Activated CD4-positive, alpha-beta T cell treated with anti-CD3 and anti-CD28 coated beads, Interleukin-2, Interleukin-6, amounts not matched to agents 100 ng/mL and 50 ng/mL, durations not matched to agents 16 hours and 8 hours (primary cell): ENCODE measurements at places on chromosomes 11 and 22.

GRCh38 chr22:27975381-27976013, 56.4 kb upstream of the PITPNB start:
- DNase-seq: no peak

DNA sequence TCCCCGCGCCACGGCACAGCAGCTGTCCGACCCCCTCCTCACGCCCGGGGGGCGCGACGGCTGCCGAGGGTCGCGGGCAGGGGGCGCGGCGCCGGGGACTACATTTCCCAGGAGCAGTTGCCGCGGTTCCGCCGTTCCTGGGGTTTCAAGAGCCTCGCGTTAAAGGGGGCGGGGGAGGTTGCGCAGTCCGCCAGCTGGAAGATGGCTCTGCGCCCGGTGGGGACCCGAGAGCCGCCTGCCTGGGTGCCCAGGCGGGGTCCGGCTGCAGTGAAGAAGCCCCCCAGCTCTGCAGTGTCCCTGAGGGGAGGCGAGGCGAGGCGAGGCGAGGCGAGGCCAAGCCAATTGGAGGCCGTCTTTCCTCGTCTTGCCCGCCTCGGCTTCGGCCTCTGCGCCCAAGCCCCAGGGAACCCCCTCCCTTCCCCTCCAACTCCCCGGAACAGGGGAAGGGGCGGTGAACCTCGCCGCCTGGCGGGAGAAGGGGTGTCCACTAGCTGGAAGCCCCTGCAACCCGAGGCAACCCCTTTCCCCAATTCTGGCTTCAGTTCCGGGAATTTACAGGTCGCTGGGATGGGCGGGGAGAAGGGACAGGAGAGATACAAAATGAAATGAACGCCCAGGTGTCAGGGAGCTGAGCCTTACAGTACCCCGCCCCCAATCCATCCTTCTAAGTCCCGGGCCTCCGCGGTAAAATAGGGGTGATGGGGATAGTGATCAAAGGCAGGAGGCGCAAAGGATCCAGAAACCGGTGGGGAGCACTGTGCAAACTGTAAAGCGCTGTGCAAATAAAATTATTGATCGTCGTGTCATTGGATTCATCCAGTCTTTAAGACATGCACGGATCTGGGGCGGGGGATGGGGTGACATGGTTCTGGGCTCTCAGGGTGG, 5.2 kb upstream of the GCAT start:
- DNase-seq: no peak

DNA sequence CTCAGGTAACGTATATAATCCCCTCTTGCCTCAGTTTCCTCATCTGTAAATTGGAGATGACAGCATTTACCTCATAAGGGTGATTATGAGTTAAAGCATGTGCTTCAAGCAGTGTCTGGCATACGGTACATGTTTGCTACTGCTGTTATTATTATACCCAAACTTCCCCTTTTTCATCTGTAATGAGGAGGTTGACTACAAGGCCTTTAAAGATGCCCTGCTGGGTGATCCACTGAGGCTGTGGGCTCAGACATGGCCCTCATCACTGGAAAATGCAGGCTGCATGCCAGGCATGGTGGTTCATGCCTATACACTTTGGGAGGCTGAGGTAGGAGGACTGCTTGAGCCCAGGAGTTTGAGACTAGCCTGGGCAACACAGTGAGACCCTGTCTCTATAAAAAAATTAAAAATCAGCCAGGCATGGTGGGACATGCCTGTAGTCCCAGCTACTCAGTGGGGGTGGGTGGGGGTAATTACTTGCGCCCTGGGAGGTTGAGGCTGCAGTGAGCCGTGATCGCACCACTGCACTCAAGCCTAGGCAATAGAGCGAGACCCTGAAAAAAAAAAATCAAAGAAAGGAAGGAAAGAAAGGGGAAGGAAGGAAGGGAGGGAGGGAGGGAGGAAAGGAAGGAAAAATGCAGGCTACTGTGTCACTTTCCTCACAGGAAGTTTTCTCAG, 4.3 kb downstream of the PIK3IP1 start:
- DNase-seq: no peak

- no peak for DNase-seq
Measured at GRCh38 chr22:26568207-26568706, 21.7 kb downstream of the TPST2 start.

DNA sequence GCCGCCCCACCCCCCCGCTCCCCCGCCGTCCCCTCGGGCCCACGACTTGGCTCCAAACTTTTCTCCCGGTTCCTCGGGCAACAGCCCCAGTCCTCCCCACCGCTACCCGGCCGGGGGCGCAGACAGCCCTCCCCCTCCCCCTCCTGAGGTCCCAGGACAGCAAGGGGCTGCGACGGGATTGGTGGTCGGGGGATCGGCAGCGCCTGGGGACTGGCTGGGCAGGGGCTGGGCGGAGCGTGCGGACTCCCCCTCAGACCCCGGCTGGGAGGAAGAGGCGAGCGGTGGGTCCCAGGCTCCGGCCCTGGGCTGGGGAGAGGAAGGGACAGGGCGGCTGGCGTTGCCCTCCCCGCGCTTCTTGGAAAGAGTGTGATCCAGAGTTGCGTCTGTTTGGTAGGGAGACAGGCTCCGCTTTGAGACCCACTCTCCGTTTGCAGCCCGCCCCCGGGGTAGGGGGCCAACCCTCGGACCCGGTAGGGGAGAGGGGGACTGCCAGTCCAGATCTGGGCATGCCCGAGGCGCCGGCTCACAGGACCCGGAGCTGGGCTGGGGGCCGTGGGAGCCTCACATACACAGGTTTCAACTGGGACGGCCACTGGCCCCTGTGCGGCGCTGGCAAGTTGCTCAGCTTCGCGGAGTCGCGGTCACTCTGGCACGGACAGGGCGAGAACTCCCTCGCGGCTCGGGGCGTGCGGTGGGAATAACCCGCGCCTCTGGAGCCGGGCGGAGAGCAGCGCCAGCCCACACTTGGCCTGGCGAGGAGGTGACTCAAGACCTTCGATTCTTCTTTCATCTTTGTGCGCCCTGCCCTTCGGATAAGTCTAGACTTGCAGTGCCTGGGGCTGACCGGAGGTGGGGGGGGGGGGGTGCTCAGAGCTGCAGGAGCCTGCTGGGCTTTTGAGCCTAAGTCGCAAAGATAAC, 999 bp downstream of the TSKU start:
- DNase-seq: no peak

- no peak for DNase-seq
Measured at GRCh38 chr11:110141812-110142211, 48.6 kb downstream of the ZC3H12C start.

GRCh38 chr11:102307727-102308038, 9.6 kb upstream of the BIRC3 start:
- DNase-seq: no peak

GRCh38 chr11:115939731-115940421, 435.7 kb upstream of the CADM1 start:
- no peak for DNase-seq

DNA sequence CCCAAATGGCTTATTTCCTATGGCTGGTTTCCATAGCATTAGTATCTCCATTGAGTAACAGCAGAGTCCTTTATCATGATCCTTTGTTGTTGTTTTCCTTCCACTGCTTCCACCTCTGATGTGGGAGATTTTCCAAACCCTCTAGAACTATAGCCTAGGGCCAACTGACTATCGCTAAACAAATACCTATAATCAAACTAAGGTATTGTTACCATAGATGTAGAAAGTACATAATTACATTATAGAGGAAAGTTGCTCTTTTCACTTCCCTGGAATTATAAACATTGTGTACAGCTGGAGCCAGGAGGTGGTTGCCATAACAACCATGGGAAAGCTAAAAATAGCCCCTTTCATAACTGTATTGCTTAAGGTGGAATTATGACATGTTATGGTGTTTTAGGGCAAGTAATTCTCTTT, 47.0 kb upstream of the ALKBH3 start:
- DNase-seq: no peak

GRCh38 chr22:19595532-19595931, 71.3 kb upstream of the CLDN5 start:
- DNase-seq: no peak

- no peak for DNase-seq
Measured at GRCh38 chr11:71992136-71992730, 6.5 kb upstream of the IL18BP start.

- DNase-seq: no peak
Measured at GRCh38 chr11:69382131-69383128, 88.5 kb downstream of the MYEOV start.

- no peak for DNase-seq
Measured at GRCh38 chr11:112523477-112523876, 262.8 kb upstream of the PLET1 start.

GRCh38 chr22:36753120-36753802, 22.7 kb downstream of the IFT27 start:
- DNase-seq: no peak

- DNase-seq: no peak
Measured at GRCh38 chr11:14386895-14387480, 28.0 kb upstream of the RRAS2 start.

DNA sequence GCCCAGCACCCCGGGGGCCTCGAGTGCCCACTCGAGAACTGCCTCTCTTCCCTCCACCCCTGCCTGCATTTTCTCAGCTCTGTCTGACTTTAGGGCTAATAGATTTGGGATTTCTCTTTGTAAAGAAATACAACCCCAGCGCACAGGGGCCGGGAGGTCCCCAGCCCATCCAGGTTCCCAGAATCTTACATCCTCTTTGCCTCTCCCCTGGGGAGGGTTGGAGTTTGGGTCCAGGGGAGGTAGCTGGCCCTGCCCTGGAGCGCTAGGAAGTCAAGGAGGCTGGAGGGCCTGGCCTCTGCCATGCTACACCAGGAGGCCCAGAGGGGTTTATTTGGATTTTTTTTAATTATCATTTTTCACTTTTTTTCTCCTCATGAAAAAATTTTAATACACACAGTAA, 65.7 kb upstream of the LMO1 start:
- DNase-seq: no peak

GRCh38 chr11:66192181-66192863, 76.1 kb upstream of the RAB1B start:
- no peak for DNase-seq

DNA sequence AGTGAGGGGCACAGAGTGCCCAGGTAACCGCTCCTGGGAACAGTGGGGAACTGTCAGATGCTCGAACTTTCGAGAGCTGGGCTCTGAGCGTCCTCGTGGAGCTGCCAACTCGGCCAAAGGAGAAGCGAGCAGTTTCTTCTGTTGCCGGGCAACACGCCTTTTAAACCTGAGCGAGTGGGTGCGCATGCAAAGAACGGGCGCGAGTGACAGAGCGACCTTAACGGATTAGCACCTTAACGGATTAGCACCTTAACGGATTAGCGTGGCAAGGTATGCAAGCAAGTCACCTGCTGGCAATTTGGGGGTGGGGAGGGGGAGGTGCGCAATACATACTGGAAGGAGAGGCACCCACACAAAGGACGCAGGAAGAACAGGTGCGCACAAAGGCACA, 61.8 kb upstream of the PRODH start:
- DNase-seq: no peak

GRCh38 chr11:133787379-133788141, 57.8 kb downstream of the SPATA19 start:
- peak; percentile 1 for DNase-seq

GRCh38 chr11:12354750-12355545, 22.4 kb upstream of the PARVA start:
- DNase-seq: no peak

GRCh38 chr11:19232910-19233503, 7.7 kb downstream of the E2F8 start:
- DNase-seq: no peak

GRCh38 chr11:9899676-9900075, 235.8 kb downstream of the SWAP70 start:
- DNase-seq: no peak

DNA sequence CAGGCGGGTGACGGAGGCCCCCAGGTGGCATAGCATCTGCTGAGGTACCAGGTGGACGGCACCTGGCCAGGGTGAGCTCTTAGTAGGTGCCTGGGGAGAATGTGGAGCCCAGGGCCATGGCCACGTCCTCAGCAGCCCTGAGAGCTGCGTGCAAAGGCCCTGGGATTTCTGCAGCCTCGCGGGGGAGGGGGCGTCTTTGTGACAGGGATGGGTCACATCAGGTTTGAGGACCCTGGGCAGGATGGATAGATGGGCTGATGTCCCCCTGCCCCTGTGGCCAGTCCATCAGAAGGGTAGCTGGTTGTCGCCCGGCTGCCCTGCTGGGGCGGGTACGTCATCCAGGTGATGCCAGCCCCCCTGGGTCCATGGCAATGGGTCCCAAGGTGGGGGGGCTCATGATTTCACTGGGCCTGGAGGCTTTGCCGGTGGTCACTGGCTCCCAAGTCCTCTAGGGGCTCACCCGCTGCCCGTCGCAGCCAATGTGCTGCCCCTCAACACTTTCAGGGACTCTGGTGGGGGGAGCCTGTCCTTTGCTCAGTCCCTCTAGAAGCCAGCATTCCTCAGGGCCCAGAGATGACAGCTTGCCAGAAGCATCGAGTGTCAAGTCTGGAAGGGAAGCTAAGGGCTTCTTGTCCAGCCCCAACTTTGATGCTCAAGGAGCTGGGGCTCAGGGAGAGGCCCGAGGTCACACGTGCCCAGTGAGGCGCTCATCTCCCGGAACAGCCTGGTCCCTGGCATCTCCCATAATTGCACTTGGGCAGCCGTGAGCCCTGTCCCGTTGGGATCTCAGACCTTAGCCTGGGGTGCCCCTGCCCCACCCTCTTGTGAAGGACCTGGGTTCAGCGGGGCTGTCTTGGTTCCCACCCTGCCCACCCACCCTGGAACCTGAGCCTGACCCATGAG, 777 bp downstream of the TBX10 start:
- DNase-seq: no peak

DNA sequence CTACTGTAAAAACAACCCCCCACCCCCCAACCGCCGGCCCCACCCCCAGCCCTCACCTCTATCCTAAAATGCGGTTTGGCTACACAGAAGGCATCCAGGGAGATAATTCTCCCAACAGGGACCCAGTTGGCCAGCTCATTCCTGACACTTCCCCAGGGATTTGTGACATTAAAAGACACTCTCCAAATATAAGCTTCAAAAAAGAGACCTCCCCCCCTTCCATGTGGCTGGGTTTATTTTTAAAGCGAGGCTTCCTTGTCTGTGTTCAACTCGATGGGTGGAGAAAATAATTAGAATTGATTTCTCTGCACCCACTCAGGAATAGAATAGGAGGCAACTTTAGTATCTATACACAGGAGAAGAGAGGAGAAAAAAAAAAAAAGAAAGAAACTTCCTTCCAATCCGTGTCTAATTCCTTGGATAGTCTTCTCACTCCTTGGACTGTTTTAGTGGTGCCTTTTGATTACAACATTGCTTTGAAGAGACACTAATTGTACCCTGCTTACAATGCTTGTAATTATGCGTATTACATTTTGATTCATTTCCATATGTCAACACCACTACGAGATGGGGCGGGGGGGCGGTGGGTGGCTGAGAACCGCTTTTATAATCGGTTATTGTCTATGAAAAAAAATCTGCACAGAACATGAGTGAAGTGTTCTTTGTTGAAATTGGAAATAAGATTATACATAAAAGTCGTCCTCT, 500.4 kb downstream of the MIAT start:
- DNase-seq: no peak

GRCh38 chr11:11757909-11758308, 83.9 kb upstream of the USP47 start:
- no peak for DNase-seq
